H1 (cell line): ENCODE measurements at places on chromosomes 7 and 10.

DNA sequence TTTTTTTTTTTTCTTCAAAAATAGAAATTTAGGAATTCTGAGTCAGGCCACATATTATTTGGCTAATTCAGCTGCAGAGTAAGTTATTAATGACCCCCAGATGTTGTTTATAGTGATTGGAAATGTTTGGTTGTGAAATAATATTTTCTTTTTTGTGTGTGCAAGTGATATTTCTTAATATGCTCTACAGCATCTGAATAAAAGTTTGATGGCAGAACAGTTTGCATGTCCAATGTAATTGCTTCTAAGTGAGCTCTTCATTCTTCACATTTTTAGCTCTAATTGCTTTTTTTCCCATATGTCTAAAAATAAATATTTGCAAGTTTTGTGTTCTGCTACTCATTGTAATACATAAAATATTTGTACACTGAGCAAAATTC lies 116.0 kb downstream of the ARID5B start:
- no peak for DNase-seq

DNA sequence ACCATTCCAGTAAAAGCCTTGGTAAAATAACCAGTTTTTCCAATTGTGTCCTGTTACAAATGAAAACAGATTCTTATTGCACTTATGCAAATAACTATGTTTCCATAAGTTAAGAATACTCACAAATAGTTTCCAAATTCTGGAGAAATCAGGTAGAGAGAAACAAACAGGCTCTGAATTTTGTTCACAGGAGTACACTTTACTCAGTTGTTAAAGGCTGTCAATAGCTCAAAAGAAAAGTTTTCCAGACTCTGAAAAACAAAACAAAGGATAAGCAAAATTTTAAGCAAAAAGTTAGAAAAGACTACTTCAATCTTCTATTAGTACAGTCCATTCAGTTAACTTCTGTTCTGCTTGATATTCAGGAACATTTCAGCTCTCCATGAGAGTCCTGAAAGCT lies 32.8 kb upstream of the ZNF365 start:
- no peak for DNase-seq

- no peak for DNase-seq
Observed at GRCh38 chr10:8039321-8039881, 15.1 kb upstream of the GATA3 start.

DNA sequence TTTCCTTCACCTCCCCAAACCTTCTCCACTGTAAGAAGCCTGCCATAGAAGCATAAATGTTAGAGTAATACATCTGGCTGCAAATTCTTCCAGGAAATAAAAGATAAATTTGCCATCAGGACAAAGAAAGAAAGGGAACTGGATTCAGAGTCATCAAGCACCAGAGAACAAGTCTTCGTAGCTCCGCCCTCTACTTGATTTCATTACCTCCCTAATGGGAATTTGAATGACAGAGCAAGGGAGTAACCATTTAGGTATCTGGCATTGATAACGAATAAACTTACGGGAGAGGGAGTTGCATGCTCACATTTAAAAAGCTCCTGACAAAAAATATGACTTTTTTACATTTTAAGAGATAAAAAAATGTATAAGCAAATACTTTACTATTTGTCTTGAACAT lies 263.4 kb downstream of the NEBL start:
- no peak for DNase-seq

DNA sequence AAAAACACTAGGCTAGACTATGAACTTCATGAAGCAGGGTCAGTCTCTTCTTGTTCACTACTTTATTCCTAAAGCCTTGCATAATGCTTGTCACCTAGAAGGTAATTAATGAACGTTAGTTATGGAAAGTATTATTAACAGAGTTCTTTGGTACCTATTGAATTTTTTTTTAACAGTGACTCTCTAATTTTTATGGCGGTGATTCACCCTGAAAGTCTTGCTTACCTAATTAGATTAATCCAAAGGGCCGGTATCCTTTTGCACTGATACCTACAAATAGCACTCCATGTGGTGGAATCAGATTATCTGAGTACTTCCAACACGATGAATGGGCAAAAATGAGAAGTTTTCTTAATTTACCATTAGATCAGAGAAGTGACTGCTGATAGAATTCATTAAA lies 31.7 kb downstream of the STAM start:
- DNase-seq: no peak

DNA sequence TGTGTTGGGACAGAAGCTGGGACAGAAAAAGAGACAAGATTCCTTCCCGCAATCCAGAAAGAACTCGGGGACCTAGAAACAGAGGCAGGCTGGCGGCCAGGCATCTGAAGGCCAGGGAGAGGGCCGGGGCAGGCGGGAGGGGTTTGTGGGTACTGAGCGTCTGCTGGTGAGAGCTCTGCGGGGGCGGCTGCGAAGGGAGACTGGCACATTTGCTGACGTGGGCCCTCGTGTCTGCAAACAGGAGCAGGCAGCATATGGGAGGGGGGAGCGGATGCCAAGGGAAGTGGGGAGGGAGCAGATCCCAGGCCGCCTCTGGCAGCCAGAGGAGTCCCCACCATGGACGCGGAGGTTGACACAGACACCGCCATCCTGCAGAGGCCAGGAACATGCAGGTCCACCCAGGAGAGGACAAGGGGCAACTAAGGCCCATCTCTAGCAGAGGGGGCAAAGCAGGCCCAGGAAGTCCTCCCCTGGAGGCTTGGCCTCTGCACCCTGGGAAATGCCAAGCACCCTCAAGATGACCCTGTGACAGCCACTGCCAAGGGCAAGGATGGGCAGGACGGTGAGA lies 32.2 kb downstream of the KCNH2 start:
- no peak for DNase-seq

GRCh38 chr10:89062861-89063260 lies 72.3 kb downstream of the FAS start:
- DNase-seq: no peak
